Mesenchymal stem cell (in vitro differentiated cells and primary cell): ENCODE measurements at places on chromosomes 5 and 9.

DNA sequence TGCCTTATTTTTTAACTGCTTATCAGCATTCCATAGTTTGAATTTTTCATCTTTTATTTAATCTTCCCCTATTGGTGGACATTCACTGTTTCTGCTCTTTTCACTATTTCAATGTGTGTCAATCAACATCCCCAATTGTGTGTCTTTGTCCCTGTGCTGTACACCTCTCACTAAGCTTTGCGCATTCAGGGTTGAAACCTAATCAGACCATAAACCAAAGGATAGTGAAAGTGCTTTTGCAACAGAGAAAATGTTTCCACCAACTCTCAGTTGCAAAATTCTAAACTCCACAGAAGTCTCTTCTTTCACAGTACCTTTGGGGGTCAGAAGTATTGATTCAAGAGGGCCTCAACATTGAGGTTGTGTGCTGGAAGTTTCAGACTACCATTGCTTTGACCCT is 127.1 kb upstream of the SAP30L start:
- DNase-seq: no peak

DNA sequence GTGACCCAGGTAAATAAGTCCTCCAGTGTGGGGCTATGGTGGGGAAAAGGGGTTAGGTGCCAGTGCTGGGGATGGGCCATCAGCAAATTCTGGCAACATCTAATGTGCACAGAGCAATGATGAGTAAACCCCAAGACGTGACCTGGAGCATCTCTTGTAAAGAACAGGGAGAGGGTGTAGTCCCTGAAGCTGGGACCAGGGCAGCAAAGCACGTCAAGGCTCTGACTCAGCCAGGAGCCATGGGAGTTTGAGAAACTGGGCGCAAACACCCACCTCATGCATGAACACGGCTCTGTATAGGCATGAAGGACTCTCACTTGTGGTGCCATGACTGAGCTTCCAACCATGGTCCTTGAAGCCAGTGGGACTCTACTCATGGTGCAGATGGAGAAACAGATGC is 51.8 kb downstream of the DUSP1 start:
- DNase-seq: no peak

DNA sequence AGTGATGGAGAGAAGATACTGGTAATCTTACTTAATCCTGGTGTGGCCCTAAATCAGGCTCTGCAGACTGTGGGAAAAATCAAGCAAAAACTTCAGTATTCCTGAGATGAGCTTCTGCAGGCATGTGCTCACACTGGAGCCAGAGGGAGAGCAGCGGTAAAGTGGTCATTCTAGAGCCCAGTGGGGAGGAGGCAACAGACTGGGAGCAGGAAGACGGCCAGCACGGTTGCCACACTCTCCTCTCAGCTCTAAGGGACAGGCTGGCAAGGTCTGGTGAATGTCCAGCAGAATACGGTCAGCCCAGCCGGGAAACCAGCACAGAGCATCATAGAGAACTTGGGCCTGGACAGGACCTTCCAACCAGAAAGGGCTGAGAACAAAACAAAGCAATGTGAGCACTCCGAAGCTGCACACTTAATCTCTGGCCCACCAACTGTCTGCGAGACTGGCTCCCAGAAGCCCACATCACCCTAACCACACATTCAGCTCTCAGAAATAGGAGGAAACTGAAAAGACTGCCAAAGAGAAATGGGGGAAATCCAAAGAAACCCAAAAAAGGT is 30.3 kb downstream of the MED27 start:
- no peak for DNase-seq

DNA sequence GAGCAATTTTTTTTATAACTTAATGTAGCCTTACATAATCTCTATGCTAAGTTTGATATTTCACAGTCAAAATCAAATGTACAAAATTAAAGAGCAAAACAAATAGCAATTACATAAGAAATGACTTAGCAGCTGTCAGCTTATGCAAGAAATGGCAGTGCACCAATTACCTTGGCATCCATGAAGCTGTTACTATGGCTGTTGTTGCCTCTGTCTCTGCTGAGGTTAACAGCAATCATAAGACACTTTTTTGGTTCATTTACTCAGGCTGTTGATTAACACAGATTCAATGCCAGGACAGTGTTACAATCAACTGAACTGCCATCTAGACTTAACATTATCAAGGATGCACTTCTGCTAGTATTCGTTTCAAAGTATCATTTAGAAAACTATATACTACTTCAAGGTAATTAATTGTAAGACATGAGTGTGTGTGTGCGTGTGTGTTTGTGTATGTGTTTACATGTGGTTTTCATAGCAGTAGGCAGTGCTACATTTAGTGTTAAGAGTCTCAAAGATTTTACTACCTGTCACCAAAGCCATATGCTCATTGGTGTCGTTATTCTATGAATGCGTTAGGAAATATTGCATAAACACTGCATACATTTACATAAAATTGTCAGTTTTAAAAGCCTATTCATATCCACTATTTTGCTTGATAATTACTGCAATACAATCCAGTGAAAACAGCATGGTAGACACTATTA is 1084.2 kb upstream of the COX7C start:
- no peak for DNase-seq
